ENCODE measurements at places on chromosomes 5 and 9. TPM values are rescaled to one million over a fixed set of nuclear protein-coding genes. Genes with fewer than 3 reads are reported as not detected.
A peak's percentile ranks its signal among the peaks of the same experiment; 100 is the strongest.

- no peaks in the 10 kb centered on the region for H3K36me3 ChIP-seq
- H3K27me3 ChIP-seq, result no peaks in the 10 kb centered on the region
- DNase-seq, result no peak
These were observed 71.4 kb downstream of the MED27 start for GRCh38 chr9:132008184-132008803.

GRCh38 chr9:82333671-82334070, 345.1 kb downstream of the SPATA31D1 start:
- no peaks in the 10 kb centered on the region for H3K27me3 ChIP-seq
- no peak for DNase-seq
- no peaks in the 10 kb centered on the region for H3K36me3 ChIP-seq

GRCh38 chr9:133355881-133356357, 368 bp downstream of the SURF1 start:
- no peak overlapping the region for H3K27ac ChIP-seq
- DNase-seq, result no peak
- no peaks in the 10 kb centered on the region for H3K27me3 ChIP-seq
- H3K4me3 ChIP-seq, result peak overlapping the region; percentile 66

ARSK gene
- total RNA-seq, result 6.8 TPM

ARL14EPL gene
- not detected for total RNA-seq

IL31RA gene
- not detected for total RNA-seq

Data from adrenal gland (tissue), 19 donors.